ENCODE measurements at places on chromosomes 5 and 9.
A peak's percentile ranks its signal among the peaks of the same experiment; 100 is the strongest.

DNA sequence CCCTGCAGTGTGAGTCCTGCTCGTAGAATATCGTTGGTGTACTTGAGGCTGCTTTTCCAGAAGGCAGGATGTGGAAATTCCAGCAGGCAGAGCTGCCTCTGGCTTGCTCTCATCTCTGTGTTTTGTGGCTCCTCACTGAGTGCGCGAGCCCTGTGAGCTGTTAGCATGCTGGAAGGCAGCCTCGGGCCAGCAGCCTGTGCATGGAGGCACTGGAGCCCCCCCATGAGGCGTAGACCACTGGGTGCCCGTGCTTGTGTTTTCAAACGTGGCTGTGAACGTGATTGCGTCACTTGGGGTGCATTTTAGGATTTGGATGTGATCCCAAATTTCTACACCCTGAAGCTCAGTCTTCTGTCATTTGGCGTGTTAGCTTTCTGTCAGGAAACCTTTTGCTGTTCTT, 3.2 kb downstream of the WDR5 start:
- DNase-seq, result no peak

GRCh38 chr5:167702014-167702413, 589.4 kb upstream of the WWC1 start:
- DNase-seq, result no peak

DNA sequence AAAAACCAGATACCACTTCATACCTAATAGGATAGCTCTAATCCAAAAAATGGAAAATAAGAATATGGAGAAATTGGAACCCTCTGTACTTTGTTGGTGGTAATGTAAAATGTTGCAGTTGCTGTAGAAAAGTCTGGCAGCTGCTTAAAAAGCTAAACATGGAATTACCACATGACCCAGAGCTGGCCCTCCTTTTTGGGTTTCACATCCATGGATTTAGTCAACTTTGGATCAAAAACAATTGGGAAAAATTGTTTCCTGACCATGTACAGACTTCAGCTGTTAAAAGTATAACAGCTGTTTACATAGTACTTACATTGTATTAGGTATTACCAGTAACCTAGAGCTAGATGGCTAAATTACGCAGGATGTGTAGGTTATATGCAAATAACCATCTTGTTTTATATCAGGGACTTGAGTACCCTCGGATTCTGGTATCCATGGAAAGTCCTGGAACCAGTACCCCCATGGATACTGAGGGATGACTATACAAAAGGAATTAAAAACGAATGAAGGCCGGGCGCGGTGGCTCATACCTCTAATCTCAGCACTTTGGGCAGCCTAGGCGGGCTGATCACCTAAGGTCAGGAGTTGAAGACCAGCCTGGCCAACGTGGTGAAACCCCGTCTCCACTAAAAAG, 15.8 kb downstream of the DNAJA1 start:
- no peak for DNase-seq

- no peak for DNase-seq
These were observed 3.3 kb downstream of the NR5A1 start for GRCh38 chr9:124503713-124504529.

- DNase-seq, result no peak
These were observed 233.4 kb upstream of the RGMB start for GRCh38 chr5:98540056-98540455.

- no peak for DNase-seq
These were observed 221.3 kb upstream of the TAS2R1 start for GRCh38 chr5:9851458-9851857.

DNA sequence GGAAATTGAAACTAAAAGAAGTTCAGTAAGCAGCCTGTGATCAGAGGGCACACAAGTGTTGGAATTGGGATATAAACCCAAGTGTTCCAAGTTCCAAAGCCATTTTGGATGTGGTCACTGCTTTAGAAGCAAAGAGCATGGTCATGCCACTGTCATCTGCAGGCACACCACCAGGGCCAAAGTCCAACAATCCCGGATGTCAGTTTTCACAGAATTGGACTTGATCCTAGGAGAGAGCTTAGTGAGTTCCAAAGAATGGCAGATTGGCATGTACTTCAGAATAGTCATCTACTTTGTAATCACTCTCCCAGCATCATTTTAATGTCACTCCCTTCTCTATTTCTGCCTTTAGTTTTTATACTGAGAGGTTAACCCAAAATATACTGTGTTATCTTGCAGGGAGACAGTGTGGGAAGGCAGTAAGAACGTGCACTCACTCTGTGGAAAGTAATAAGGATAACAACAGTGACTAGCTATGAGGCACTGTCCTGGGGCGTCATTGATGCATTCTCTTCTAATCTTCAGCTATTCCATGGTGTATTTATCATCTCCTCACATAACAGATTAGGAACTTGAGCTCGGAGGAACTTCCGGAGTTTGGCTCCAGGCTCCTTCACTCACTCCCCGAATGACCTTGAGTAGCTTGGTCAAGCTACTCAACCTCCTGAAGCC, 388.0 kb downstream of the ACTL7B start:
- no peak for DNase-seq

DNA sequence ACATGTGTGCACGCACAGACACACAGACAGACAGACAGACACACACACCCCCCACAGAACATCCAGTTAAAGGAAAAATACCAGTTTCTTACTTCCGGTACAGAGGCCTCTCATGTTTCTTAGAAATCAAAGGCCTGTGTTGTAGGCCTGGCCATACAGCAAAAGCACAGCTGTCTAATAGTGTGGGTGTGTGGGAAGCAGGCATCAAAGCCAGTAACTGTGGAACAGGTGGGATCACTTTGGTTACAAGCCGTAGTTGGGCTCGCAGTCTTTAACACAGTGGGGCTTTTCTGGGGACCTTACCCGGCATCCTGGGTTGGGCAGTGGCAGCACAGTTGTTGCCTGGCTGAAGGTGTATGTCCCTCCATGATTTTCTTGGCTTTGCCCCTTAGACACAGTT, 55.2 kb downstream of the FBXL7 start:
- DNase-seq, result no peak

GRCh38 chr5:122727112-122727541, 47.8 kb upstream of the SNX2 start:
- DNase-seq, result no peak

DNA sequence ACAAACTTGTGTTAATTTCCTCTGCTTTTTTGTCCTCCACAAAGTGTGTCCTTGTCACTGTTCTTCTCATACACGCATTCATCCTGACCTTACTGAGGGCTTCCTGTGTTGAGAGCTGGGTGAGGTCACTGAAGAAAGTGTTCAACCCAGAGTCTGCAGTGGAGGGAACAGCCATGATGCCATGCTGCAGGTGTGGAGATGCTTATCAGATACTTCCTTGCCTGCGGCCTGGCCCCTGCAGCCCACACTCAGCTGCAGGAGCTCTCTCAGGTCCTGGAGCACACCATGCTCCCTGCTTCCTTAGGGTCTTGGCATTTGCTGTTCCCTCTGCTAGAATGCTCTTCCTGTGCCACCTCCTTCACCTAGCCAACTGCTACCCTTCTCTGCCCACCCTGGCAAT, 108.1 kb upstream of the SPRY4 start:
- DNase-seq, result no peak

DNA sequence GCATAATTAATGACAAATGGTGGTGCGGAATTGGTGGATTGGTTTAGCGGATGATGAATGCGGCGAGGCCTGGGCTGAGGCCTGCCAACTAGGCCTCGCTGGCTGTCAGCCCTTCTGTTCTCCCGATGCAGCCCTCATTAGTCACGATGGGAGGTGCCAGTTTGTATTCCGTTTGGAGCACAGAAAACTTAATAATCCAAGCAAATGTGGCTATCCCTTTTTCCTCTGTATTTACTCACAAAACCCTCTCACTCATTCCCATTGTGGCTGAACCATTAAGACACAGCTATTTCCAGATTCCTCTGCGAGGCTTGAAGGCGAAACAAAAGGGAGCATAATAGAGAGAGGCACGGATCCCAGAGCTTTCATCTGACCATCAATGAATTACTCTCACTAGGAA, 114.3 kb downstream of the MVB12B start:
- peak; percentile 40 for DNase-seq

- no peak for DNase-seq
These were observed 956 bp downstream of the ZNF189 start for GRCh38 chr9:101399643-101399970.

GRCh38 chr9:109791747-109792146, 11.7 kb downstream of the PALM2AKAP2 start:
- no peak for DNase-seq

- peak; percentile 52 for DNase-seq
These were observed 155.7 kb downstream of the GLIS3 start for GRCh38 chr9:4143936-4144717.

- DNase-seq, result no peak
These were observed 285.8 kb upstream of the RASA1 start for GRCh38 chr5:86981898-86982297.

DNA sequence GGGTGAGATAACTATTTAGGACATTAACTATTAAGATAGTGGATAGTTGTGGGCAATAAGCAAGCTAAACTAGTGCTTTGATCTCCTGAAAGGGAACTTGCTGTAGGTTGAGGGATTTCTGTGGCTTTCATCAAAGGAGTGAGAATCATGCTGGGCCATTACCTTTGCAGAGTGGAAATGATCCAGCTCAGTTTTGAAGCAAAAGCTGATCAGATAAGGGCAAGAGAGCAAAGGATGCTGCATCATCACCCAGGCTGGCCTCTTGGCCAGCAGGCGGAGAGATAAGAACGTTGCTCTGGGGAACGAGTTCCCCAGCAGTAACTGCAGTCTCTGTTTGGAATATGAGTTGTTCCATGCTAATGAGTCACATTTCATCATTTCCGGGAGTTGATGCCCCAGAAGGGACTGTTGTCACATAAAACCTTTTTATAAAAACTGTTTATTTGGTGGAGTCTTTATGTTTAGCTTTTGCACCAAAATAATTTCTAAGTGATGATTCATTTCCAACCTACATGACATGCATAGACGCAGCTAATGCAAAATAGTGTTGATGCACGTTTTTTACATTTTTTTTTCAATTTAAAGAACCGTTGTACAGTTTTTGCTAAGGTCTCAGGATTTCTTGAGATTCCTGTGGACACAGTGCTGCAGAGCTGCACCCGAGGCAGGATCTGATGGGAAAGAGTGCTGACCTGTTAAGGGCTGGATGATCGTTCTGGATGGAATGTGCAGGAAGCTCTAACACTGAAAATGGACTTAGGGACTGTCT, 99.3 kb downstream of the ACTBL2 start:
- DNase-seq, result no peak

GRCh38 chr5:98727686-98728085, 45.8 kb upstream of the RGMB start:
- no peak for DNase-seq

GRCh38 chr9:120621941-120622340, 42.0 kb upstream of the CDK5RAP2 start:
- DNase-seq, result no peak

DNA sequence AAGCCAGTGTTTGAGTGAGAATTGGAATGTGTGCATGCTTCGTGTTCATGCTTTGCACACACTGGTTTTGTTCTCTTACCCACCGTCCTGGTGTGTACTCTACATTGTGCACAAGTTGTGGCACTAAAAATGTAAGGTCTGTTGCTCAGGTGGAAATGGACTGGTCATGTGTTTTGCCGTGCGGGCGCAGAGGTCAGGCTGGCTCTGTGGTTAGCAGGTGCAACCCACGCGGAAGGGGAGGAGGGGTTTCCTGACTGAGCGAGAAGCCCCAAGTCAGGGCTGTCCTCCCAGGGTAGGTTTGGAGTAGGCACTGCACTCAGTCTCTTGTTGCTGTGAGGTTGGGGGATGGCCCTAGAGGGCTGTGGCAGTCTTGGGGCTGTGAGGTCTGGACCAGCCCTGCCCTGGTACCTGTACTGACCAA, 86.6 kb downstream of the EHMT1 start:
- no peak for DNase-seq

- DNase-seq, result no peak
These were observed 133.1 kb upstream of the EPB41L4A start for GRCh38 chr5:112552216-112552615.

DNA sequence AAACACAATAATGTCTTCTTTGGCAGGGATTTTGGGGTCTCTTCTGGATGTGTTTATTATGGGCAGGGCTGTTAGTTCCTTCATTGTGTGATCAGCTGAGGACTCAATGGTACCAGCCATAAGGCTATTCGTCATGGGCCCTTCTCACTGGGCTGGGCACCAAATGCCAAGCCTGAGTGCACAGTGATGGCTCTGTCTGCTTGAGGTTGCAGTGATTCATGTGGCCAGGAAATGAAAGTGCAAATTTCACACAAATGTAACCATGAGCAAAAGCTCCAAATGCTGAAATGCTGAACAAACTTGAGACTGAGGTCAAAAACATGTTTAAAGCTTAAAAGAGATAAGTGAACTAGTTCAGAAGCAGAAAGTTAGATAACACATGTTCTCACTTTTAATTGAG, 191.0 kb downstream of the TARS1 start:
- no peak for DNase-seq

GRCh38 chr5:127943061-127943371, 140.6 kb upstream of the SLC12A2 start:
- DNase-seq, result no peak

GRCh38 chr9:137397675-137398423, 25.1 kb downstream of the EXD3 start:
- no peak for DNase-seq

- DNase-seq, result no peak
These were observed 75.7 kb upstream of the SAP30L start for GRCh38 chr5:154370119-154370518.

- no peak for DNase-seq
These were observed 11.3 kb upstream of the PHF2 start for GRCh38 chr9:93565089-93565488.

DNA sequence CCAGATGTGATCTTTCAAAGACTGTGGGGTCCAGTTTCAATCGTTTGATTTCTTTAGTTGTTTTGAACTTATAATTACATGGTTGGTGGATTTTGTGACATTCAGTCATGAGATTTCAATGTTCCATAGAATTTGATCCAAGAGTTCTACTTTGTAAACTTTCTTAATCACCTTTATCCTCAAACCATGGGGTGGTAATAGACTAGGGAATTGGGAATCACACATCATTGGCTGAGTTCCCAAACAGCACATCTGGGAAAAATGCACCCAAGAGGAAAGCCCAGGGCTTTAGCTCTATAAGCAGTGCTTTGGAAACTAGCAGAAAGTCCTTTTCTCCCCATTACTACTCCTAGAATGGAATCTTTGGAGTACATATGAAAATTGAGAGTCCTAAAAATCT, 177.6 kb downstream of the NNT start:
- no peak for DNase-seq
